ENCODE measurements at places on chromosomes 7 and 10.

GRCh38 chr10:3426190-3426845, 253.7 kb upstream of the PITRM1 start:
- no peak for DNase-seq

DNA sequence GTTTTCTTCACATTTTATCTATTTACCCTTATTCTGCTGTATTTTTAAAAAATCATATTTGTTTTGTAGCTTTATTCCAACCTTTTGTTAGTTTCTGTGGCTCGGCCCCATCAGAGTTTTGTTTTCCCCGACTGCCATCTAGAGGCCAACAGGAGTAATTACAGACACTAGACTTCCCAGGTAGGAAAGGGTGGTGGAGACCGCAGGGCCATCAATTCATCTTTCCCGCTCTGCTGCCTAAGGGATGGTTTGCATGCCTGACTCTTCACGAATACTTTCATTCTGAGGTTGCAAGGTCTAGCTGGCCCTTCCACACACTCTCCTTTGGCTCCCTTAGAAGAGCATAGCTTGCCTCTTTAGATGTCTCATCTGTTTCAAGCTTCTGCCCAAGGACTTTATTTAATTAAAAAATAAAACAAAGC, 38.3 kb downstream of the LYZL2 start:
- peak; percentile 42 for DNase-seq

- DNase-seq = no peak
Measured at GRCh38 chr10:2380218-2380617, 642.9 kb upstream of the ADARB2 start.

- DNase-seq = no peak
Measured at GRCh38 chr10:44723619-44724325, 187.4 kb upstream of the TMEM72 start.

DNA sequence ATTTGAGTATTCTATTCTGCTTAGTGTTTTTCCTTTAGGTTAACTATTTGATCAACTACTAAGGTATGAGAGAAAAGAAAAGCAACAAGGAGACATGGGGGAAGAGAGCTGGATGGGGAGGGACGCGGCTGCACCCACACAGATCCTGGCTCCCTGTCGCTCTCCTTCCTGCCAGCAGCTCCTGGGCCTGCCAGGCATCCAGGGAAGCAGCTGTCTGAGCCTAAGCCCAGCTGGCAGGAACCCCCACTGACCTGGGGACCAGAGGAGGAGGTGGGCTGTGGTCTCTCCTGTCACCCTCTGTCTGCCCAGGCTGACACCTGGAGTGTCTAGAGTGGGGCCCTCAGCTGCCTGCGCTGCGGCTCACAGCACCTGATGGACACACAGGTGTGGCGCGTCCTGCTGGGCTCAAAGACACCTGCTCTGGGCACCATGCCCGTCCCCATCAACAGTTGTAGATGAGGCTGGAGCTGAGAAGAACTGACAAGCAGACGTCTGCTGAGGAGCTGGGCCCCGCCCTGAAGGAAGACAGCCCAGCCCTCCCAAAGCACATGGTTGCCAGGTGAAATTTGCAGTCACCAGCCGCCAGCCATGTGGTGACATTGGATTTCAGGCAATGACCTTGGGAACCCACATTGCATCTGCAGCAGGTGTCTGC, 207.9 kb downstream of the PLXNA4 start:
- DNase-seq = no peak

DNA sequence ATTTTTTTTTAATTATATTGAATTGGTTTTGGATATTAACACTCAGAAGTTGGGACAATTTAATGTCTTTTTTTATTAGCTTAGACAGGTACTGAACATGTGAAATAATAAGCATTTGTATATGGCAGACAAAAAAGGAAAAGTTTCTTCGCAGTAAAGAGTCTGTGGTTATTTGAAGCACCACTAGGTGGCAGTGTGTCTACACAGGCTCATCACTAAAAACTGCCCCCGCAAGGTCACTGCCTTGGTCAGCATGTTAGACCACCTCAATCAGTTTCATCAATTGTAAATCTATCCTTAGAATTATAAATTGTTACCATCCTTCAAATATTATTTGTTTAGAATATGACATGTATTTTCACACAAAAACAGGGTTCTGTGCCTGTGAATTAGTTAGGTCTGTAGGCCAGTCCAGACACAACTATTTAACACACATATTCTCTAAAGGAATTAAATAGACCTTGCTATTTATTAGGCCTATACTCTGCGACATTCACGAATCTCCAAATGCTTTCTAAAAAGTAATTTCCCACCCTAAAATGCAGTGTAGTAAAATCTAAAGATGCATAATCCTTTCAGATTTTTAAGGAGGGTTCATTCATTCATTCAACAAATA, 17.0 kb downstream of the PNLIPRP3 start:
- peak; percentile 31 for DNase-seq

DNA sequence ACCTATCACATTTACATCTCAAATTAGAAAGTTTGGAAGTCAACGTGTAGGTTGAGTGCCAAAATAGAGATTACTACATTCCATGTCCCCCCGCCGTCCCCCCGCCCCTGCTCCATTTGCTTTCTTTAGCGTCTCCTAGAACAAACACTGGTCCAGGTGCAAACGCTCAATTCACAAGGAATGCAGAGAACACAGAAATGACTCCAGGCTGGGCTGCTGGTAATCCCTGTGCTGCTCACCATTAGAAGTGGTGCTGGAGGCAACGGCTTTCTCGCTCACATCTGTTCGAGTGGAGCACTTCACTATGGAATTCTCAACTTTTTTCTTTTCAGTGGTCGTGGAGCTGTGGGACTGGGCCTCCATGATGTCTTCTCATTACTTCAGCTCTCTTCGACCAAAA, 14.1 kb downstream of the GLI3 start:
- no peak for DNase-seq

DNA sequence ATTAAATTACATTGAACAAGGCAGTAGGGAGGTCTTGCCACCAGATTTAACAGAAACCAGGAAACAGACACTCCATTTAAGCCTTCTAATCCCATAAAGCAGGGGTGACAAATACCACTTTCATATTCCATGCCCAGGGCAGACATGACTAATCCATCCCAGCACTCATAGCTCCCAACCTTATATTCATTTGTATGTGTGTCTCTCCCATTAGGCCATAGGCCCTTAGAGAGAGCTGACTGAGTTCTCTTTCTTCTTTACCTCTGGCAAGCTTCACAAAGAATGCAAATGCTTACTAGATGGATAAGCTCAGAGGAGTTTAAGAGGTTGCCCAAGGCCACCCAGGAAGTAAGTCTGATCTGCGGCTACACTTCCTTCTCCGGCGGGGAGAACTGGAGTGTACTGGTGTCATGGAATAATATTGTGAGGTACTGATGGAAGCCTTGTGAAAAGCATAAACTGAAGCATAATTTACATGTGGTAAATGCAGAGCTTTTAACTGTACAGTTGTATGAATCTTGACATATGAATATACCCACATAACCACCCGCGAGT, 239.7 kb upstream of the HABP2 start:
- no peak for DNase-seq

DNA sequence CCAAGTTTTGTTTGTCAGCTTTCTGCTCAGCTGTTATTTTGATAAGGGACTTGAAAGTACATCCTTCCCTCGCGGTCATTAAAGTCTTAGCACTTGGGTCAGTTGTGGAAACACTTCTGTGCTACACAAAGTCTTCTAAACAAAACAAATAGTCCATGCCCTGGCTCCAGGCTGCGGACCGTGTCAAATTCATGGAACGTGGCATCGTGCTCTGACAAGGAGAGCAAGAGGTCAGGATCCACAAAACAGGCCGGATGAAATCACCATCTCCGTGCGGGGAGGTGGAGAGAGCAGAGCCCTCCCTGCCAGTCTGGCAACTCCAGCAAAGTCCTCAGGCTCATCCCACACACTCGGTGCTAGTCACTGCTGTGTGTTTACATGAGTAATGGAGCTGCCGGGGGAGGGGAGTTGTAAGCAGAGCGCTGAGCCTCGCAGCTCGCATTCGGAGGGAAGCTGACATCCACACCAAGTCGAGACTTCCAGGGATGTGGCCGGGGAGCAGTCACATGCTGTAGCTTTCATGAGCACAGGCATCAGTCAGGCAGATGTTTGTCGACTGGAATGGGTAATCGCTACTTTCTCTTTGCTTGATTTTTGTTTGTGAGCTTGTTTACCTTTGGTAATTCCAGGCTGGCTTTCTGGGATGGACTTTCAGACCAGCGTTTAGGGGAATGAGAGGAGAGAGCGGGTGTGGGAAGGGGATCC, 147.6 kb downstream of the ARID5B start:
- DNase-seq = no peak

- no peak for DNase-seq
Measured at GRCh38 chr10:100565206-100565985, 29.7 kb downstream of the HIF1AN start.

DNA sequence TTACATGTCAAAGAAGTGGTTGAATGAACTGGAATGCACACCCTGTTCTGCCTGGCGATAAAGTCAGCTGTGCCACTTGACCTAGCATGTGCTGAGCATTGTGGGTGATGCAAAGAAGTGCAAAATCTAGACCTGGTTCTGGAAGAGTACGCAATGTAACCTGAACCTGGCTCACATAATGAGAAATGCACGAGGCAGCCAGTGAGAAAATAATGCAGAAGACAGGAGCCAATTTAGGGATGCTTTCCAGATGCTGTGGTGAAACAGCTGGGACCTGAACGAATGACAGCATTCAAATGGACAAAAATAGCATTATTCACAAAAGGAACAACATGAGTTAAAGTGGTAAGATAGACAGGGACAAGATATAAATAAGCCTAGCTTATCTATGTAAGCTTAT, 402.6 kb downstream of the SORCS1 start:
- DNase-seq = no peak

- no peak for DNase-seq
Measured at GRCh38 chr7:130667593-130668257, 823 bp downstream of the COPG2 start.

GRCh38 chr10:2791774-2792443, 275.4 kb upstream of the PFKP start:
- no peak for DNase-seq

Measured in GM20000 (cell line).